ENCODE measurements at places on chromosomes 3 and 15.
A peak's percentile ranks its signal among the peaks of the same experiment; 100 is the strongest.

DNA sequence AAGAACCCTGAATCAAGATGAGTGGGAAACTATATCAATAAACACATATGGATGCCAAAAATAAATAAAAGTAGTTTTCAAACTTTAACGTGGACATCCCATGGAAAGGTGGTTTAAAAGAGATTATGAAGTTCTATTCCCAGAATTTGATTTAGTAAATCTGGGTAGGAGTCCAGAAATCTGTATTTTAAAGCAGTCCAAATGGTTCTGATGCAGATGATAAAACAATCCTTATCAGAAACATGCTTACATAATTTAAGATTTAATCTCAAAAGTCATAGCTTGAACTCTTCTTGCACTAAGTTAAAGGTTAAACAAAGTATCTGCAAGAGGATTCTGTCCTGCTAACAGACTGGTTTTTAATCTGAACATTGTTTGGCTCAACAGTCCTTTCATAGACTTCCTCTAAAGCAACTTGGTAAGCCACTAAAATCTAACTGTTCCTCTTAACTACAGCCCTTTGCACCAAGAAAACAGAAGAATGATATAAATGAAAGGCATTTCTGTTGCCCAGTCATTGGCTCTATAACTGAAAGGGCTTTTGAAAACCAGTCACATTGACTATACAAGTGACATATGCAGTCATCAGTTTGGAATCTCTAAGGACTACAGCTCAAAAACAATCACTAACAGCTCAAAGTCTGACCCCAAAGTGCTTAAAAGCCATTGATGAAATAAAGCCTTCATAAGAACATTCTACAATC, 23.4 kb upstream of the MAP4 start:
- peak; percentile 74 for DNase-seq

DNA sequence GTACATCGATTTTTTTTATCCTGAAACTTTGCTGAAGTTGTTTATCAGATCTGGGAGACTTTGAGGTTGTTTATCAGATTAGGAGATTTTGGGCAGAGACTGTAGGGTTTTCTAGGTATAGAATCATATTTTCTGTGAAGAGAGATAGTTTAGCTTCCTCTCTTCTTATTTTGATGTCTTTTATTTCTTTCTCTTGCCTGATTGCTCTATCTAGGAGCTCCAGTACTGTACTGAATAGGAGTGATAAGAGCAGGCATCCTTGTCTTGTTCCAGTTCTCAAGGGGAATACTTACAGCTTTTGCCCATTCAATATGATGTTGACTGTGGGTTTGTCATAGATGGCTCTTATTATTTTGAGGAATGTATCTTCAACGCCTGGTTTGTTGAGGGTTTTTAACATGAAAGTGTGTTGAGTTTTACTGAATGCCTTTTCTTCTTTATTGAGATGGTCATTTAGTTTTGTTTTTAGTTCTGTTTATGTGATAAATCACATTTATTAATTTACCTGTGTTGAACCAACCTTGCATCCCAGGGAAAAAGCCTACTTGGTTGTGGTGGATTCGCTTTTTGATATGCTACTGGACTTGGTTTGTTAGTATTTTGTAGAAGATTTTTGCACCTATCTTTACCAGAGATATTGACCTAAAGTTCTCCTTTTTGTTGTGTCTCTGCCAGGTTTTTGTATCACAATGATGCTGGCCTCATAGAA, 14.9 kb upstream of the DNAAF4 start:
- DNase-seq: no peak

- DNase-seq: no peak
These were observed at the start of gene MASP1 for GRCh38 chr3:187291512-187292132. MASP1 (minus strand) TSS chr3:187291737; CDS start chr3:187291632, 105 bp downstream.

- no peak for DNase-seq
These were observed 172.1 kb downstream of the TBC1D2B start for GRCh38 chr15:77905301-77905920.

GRCh38 chr3:194879991-194880939, 194.6 kb downstream of the FAM43A start:
- DNase-seq: no peak

DNA sequence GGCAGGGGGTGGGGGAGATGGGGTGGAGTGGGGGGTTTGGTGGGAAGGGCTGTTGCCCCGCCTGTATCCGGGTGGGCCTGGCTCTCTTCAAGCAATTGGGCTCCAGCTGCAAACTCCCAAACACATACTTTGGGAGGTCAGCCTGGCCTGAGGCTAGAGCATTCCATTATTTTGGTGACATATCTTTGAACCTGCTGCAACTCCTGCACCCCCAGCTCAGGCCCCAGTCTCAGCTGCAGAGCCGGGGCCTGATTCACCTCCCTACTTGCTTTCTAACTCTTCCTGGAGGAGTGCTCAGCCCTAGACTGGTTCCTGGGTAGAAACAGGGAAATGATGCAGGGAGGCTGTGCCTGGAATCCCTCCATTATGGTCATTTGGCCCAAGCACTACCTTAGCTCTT, 140.8 kb upstream of the PRR23C start:
- DNase-seq: no peak

DNA sequence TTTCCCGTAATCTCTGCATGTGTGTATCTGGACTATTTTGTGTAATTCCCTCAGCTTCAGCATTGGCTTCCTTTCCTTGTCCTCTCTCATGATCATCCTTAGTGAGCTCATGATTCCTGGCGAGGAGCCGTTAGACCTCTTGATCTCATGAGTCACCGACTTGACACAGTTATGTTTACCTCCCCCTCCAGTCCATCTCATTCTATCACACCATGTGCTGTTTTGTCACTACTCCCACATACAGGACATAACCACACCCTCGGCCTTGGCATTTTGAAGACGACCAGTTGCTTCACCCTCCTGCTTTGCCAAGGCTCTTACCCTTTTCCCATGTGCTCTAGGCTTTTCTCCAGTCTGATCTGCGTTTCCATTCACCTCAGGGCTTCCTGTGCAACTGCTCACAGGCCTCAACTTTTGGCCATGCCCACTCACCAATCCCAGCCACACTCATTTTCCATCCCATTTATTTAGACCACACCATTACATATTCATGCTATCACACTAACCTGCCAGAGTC, 41.5 kb downstream of the CP start:
- peak; percentile 75 for DNase-seq

DNA sequence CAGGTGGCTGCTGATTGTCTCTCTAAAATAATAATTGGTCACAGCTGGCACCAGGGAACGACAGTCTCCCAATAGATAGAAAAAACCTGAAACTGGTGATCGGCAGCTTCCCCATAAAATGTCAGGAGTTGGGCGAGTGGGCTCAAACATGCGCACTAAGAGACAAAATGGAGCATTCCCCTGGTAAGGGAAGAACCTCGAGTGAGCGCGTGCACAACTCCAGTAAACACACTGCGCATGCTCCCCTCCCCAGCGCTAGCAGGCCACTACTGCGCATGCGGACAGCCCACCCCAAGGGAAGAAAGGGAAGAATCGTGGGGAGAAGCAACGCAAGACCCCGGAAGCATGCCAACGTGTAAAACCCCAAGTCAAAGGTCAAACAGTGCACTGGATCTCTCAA, 7.7 kb upstream of the STARD5 start:
- no peak for DNase-seq

- no peak for DNase-seq
These were observed 47.8 kb downstream of the ZNF621 start for GRCh38 chr3:40572588-40572987.

DNA sequence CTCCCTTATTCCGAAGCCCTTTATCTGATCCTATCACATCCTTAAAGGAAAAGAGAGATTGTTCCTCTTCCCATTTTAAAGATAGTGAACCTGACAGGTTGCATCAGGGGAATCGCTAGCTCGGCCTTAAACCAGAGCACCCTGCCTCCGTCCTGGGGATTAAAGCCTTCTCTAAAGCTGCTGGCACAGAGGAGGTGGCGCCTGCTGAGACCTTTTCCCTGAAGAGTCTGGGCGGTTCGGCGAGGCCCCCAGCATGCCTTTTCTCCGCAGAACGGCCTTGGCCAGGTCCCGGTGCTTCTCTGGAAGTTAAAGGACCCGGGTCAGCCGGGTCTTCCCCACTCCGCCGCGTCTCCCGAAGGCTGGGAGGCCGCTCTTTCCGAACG, 593 bp downstream of the FAM219B start:
- no peak for DNase-seq

- DNase-seq: no peak
These were observed 465 bp downstream of the RUVBL1 start for GRCh38 chr3:128123156-128123537.

GRCh38 chr3:12661926-12662592, 1.9 kb downstream of the RAF1 start:
- DNase-seq: no peak

DNA sequence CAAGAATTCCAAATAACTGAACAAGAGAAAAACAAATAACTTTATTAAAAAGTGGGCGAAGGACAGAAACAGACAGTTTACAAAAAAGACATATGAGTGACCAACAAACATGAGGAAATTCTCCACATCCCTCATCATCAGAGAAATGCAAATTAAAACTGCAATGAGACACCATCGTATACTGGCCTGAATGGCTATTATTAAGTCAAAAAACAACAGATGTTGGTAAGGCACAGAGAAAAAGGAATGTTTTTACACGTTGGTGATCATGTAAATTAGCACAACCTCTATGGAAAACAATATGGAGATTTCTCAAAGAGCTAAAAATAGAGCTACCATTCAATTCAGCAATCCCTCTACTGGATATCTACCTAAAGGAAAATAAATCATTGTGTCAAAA, 1260.4 kb upstream of the ALCAM start:
- DNase-seq: no peak

GRCh38 chr3:99659951-99660350, 21.6 kb downstream of the COL8A1 start:
- no peak for DNase-seq

DNA sequence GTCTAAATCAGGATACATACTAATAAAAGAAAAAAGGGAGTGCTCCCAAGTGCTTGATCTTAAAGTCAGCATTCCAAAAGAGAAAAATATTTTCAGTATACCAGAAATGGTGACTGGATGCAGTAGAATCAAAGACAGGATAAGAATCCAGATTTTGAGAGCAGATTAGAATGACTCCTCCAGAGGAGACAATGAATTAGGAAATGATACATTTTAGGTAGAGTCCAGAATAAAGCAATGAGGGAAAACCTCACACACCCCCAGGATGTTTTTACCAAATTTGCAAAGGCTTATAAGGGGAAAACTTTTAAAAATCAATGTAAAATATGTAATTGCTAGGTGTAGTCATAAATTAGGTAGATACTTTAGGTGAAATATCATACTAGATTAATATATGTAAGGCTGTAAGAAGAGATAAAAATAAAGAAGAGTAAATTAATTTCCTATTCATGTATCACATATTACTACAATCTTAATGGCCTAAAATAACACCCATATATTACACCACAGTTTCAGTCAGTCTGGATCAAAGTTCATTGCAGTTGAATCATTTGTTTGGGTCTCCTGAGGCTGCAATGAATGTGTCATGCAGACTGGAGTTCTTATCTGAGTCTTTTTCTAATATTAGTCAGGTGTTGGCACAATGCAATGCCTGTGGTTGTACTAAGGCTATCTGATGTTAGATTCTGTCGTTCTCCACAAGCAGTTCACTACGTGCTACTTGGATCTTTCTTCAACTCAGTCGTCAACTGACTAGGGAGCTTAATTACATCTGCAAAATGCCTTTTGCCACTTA, 547.8 kb upstream of the EPHA6 start:
- no peak for DNase-seq

DNA sequence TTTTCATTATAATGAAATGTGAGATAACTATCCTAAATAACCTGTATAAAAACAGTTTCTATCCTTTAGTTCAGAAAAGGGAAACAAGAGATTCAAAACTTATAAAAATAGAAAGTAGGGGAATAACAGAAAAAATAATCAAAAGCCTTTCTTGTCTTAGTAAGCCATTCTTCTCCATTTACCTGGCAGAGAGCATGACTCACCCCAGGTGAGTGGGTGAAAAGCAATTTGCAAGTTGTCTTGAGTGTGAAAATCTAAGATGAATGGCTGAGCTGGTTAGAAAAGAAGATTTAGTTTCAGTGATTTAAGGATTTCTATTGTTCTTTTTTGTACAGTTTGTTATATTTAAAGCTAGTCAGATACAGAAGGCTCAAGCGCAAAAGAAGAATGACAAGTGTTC, 702.0 kb downstream of the GRM7 start:
- DNase-seq: peak; percentile 18

DNA sequence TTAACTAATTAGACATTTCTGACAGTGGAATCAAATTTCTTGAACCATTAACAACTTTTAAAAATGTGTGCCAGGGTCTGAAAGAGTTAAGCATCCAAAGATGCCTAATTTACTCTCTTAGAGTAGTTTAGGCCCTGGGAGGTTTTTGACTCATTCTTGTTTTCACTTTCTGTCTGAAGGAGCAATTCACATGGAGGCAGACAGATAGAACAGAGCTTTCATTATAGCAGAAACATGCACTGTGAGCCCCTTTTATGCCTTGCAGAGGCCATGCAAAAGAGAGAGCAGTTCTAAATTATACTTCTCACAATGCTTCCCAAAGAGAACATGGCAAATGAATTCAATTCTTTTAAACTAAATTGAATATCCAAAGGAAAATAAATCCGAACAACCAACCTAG, 554.8 kb downstream of the MFSD1 start:
- no peak for DNase-seq

DNA sequence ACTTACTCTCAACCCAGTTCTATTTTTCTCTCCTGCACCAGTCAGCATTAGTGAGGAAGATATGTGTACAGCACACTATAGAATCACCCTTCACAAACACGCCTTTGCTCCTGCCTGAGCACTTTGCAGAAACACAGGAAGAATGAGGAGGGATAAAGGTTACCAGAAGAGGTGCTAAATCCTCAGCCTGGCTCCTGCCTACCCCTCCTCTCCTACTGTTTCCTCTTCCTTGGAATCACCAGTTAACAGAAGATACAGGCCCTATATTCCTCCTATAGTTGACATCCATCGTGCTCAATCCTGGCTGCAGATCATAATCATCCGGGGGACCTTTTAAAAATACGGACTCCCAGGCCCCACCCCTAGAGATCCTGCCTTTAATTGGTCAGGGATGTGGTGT, 28.9 kb downstream of the PARP15 start:
- no peak for DNase-seq

- DNase-seq: peak; percentile 19
These were observed 311.4 kb downstream of the TBC1D5 start for GRCh38 chr3:17431004-17431403.

GRCh38 chr3:37509069-37509468, 334.7 kb upstream of the LRRFIP2 start:
- DNase-seq: no peak

GRCh38 chr15:69209661-69210060, 49.2 kb downstream of the GLCE start:
- DNase-seq: no peak

GRCh38 chr3:140323561-140323960, 354.3 kb upstream of the TRIM42 start:
- no peak for DNase-seq

GRCh38 chr3:164235289-164236028, 842.8 kb downstream of the SI start:
- DNase-seq: no peak

DNA sequence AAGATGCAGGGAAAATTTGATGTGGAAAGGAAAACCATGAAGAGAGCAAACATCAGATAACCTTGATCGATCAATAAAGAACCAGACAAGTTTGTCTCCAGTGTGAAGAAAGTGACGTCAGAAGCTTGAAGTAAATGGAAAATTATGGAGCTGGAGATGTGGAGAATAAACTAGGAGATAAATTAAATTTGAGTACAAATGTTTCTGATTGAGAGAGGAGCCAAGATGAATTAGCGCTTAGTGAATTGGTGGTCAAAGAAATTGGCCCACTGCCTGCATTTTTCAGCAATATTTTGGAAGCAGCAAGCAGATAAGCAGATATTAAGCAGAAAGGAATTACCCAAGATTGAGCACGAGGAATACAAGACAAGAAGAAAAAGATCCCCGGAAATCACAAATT, 567.3 kb upstream of the ZNF385D start:
- DNase-seq: no peak
